ENCODE measurements at places on chromosomes 7 and 10.

- no peak for DNase-seq
These were observed 42.3 kb upstream of the CDHR3 start for GRCh38 chr7:105920766-105921165.

DNA sequence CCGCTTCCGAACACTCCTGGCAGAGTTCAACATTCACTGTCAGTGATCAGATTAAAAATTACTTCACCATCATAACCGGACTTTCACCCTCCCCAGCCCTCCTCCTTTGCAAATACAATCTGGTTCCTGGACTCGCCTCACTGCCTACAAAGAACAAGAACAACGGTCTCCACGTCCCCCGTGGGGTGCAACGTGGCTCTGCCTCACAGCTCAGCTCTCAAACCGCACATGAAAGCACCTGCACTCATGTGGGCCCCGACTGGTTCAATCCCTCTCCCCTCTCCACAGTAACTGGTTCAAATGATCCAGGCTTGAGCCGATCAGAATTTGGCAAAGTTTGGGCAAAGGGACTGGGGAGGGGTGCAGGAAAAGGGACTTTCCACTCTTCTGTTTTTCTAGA, 21.0 kb downstream of the ASB13 start:
- no peak for DNase-seq

- DNase-seq = no peak
These were observed 169.0 kb upstream of the TMEM229A start for GRCh38 chr7:124201768-124202349.

DNA sequence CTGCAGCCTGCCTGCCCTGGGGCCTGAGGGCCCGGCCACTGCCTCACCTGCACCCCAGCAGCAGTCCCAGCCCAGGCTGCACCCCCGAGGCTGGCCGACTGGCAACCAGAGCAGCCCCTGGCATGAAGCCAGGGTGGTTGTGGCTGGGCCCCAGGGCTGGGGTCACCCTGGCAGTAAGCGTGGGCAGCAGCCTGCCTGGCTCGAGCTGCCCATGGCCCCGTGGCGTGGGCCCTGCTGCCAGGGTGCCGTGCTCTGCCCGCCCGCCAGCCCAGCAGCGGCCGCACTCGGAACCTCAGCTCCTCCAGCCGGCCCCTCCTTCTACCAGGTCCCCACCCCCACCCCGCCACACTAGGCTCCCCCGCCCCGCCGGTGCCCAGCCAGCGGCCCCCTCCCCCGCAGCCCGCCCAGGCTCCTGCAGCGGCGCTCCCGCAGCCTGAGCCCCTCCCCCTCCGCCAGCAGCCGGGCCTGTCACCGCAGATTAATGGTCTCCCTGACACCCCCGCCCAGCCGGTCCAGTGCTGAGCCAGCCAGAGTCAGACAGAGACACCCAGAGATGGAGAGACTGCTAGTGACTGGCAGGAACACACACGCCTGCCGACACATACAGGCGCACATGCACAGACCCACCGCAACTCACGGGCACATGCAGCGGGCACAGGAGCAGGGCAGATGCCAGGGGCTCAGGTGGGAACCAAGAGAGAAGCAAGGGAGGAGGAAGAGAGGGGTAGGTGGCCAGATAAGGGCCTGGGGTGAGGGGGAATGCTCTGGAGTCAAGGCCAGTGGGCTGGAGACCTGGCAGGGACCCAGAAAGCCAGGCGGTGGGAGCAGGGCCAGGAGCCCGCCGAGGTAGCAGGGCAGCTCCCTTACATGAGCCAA, 22.4 kb downstream of the KCNH2 start:
- DNase-seq = no peak

GRCh38 chr10:37379991-37380390, 254.6 kb downstream of the ANKRD30A start:
- DNase-seq = no peak

DNA sequence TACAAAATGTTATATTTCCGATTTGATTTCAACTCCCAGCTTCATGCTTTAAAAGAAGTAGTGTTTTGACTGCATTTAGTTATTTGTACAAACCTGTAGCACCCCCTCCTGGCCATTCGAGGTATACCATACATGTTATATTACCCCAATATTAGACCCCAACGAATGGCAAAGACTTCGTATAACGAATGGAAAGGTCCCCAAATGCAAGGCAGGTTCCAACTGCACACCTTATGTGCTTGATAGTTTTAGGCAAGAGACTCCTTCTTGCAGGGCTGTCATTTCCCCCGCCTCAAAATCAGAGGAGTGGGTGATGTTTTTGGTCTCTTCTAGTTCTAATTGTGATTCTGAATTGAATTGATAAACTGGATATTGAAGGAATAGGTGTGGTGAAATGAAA, 101.1 kb upstream of the TARP start:
- no peak for DNase-seq

DNA sequence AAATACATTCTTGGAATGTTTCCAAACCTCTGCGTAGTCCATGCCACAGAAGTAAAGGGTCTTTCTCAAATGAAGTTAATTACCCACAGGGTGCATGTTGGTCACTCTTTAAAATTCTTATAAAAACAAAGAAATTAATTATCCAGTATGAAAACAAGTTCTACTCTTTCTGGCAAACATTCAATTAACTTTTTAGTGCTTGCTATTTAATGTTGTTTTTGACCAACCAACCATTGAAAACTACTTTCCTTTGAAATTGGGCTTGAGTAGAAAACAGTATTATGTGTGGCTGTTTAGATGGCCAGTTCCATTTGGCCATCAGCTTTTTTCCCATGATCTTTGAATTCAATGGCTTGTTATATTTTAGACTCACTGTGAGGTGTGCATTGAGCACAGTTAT, 83.0 kb downstream of the TAF3 start:
- no peak for DNase-seq

DNA sequence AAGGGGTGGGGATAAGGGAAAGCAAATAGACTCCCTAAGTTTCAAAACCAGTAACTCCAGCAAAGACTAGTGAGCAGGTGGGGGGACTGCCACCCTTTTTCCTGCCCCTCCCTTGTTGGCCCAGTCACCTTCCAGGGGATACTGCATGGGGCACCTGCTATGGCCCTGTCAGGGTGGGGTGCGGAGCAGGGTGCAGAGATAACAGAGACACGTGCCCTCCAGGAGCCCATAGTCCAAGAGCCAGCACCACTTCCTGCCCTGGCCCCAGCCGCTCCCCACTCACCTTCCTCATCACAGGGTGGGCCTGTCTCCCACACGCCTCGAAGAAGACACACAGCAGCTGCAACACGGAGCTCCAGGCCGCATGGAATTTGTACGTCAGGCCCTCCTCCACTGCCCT, 20.6 kb downstream of the RRP12 start:
- no peak for DNase-seq

DNA sequence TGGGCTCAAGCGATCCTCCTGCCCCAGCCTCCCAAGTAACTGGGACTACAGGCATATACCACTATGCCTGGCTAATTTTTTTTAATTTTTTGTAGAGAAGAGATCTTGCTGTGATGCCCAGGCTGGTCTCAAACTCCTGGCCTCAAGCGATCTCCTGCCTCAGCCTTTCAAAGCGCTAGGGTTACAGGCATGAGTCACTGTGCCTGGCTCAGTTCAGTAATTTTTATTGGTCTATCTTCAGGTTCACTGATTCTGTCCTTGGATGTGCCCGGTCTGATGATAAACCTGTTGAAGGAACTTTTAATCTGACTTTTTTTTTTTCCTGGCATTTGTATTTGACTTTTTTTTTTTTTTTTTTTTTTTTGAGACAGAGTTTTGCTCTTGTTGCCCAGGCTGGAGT, 40.1 kb upstream of the STRIP2 start:
- no peak for DNase-seq

DNA sequence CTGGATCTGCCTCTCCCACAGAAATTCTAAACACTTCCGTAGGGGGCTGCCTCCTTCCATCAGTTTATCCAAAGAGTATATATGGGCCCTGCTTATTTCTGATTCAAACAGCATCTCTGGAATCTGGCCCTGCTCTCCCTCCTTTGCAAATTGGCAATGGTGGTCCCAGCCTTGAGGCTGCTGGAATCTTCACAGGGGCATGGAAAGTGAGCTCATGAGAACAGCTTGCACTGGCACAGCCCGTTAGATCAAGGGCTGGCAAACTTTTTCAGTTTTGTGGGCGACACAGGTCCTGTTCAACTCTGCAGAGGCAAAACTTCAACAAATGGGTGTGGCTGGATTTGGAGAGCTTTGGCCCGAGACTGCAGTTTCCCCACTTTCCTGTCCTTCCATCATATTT, 526.9 kb downstream of the KCNMA1 start:
- DNase-seq = no peak

- no peak for DNase-seq
These were observed 125.2 kb upstream of the STEAP4 start for GRCh38 chr7:88431882-88432281.

- no peak for DNase-seq
These were observed 44.8 kb upstream of the FAM133B start for GRCh38 chr7:92634924-92635519.

- no peak for DNase-seq
These were observed 36.1 kb downstream of the NET1 start for GRCh38 chr10:5448333-5449001.

DNA sequence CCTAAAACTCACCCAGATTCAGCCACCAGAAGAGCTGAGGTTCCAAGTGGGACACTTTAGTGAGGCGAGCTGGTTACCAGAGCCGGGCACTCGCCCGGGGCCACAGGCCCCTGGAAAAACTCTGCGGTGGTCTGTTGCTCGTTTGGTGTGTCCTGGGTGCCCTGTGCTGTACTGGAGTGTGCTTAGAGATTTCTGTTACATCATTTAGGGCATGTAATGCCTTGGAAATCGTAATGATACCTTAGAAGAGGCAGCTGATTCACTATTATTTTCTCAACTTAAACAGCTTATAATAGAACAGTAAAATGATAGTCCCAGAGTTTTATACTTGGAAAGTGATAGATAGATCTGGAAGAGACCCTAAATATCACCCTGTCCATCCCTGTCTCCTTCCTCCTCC, 48.5 kb upstream of the BTBD16 start:
- no peak for DNase-seq

DNA sequence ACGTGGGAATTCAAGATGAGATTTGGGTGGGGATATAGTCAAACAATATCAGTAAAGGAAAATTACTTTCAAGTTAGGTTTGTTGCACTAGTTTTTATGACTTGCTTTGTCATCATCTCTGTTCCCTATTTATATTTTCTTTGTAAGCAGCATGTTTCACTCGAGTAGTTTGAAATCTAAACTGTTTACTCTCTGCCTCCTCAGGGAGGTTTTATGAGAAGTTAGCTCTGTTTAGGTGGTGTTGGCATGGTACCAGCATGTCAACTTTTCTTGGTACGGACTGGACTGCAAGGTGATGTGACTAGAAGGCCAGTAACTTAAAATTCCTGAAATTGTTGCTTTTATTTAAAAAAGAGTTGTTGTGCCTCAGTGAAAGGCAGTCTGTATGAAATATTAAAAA, 59.2 kb upstream of the MTPN start:
- DNase-seq = no peak

GRCh38 chr10:51301644-51302043, 227.4 kb downstream of the PRKG1 start:
- DNase-seq = no peak

- DNase-seq = no peak
These were observed 176.3 kb upstream of the SLC26A5 start for GRCh38 chr7:103622274-103622673.

- no peak for DNase-seq
These were observed 78.0 kb downstream of the FAM13C start for GRCh38 chr10:59284118-59284975.

GRCh38 chr10:17029581-17030271, 99.9 kb downstream of the CUBN start:
- DNase-seq = no peak

DNA sequence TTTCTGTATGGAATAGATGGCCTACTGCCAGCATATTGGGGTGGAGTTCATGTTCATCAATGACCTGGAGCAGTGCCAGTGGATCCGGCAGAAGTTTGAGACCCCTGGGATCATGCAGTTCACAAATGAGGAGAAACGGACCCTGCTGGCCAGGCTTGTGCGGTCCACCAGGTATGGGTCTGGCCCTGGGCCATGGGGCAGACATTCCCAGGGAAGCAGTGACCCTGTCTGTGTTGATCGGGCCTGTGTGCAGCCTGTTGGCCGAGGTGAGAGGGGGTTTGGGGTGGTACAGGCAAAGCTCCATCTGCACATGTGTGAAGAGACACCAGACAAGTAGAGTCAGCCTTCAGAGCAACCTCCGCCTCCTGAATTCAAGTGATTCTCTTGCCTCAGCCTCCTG, 67.3 kb downstream of the OGDH start:
- DNase-seq = no peak

GRCh38 chr10:120042705-120043104, 150.2 kb downstream of the SEC23IP start:
- DNase-seq = no peak

- DNase-seq = no peak
These were observed 2.7 kb downstream of the EVX1 start for GRCh38 chr7:27245124-27245797.

GRCh38 chr7:20270867-20271266, 53.7 kb upstream of the MACC1 start:
- DNase-seq = no peak

- DNase-seq = no peak
These were observed 67.8 kb downstream of the TAF3 start for GRCh38 chr10:7886056-7886455.

DNA sequence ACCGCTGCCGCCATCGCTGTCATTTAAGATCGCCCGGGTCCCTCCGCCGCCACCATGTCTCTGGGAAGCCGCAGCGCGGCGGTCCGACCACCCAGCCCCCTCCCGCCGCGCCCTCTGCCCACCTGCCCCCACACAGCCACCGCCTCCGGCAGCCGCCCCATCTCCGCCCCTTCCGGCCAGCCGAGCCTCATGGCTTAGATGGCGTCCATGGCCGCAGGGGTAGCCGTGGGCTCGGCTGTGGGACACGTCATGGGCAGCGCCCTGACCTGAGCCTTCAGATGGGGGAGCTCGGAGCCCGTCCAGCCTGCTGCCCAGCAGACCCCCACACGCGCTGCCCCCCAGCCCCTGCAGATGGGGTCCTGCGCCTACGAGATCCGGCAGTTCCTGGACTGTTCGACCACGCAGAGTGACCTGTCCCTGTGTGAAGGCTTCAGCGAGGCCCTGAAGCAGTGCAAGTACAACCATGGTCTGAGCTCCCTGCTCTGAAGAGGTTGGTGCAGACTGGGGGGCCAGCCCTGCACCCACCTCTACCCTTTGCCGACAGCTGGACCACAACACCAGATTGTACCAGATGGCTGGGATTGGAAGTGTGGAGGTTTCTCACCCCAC, 38.0 kb upstream of the TARP start:
- no peak for DNase-seq

DNA sequence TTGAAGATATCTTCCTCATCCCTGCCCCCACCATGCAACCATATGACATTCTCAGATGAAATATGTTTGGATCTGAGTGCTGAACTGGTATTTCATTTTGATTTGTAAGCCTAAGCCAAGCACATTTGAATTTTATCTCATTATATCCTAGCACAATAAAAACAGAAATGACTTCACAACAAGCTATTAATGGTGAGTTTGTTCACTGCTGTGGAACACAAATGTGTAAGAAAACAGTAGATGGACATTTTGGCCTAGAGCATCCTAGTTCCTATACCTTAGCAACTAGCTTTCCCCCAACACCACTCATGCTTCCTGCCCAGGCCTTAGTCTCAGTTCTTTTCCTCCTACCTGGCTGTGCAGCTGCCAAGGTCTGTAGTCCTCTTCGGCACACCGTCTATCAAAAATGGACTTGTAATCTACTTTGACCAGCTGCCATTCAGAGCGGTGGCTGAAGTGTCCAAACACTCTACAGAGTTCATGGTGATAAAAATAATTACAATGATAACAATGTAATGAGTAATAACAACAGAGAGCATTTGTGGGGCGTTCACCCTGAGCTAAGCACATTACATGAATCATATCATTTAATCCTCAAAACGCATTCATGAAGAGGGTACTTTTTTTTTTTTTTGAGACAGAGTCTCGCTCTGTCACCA, 491.9 kb downstream of the SORCS1 start:
- no peak for DNase-seq

GRCh38 chr7:120609136-120609753, 248.7 kb downstream of the TSPAN12 start:
- no peak for DNase-seq

Data from NCI-H1105 (cell line).